ENCODE measurements at places on chromosomes 7 and 10. TPM values are rescaled to one million over a fixed set of nuclear protein-coding genes. Genes with fewer than 3 reads are reported as not detected.

DNA sequence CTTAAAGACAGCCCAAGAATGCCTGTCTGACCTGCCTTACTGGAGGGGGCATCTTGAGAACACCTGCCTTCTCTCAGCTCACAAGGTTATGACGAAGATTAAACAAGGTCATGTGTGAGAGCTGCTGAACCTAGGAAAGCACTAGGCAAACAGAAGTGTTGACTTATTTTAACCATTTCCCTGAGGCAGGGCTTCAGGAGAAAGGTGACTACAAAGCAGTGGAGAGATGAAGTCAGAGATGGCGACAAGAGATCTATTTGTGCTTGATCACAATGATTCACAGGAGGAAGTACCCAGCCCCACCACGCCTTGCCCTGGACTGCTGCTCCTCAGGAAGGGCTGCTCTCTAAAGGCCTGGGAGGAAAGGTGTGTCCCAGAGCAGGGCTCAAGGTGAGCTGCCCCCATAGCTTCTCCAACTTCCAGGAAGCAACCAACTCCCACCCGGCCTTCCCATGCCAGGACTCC is 27.8 kb downstream of the STN1 start:
- DNase-seq: peak; percentile 93

GRCh38 chr7:86592185-86592584 is 51.5 kb upstream of the GRM3 start:
- DNase-seq: no peak

- DNase-seq: no peak
These were observed 442 bp downstream of the CYP26C1 start for GRCh38 chr10:93060887-93061593.

DNA sequence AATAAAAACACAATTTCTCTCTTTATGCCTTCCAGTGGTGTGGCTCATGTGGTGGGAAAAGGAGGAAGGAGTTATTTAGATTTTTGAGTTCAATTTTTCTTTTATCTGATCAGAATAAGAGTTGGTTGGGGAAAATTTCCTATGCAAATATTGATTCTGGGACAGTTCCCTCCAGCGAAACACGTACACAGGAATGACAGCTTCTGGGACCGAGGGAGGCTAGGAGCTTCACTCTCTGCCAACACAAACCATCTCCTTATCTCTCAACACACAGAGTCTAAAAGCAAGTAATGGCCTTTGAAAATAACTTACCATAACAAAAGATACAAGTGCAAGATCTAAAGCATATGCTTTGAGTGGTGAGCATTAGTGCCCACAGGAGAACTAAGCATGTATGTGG is 122.7 kb downstream of the RAPGEF5 start:
- no peak for DNase-seq

DNA sequence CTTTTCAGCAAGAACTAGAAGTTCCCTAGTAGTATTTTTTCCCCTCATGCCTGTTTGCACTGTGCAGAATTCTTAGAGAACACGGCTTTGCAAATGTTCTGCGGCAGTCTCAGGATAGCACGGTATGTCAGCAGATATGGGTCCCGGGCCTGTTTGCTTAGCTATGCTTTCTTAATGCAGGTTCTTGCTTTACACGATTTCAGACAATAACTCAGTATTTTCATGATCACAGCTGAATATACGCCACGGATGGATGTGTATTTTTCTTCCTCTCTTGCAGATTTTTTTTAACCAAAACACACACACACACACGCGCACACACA is 137.3 kb downstream of the HECW1 start:
- no peak for DNase-seq

DNA sequence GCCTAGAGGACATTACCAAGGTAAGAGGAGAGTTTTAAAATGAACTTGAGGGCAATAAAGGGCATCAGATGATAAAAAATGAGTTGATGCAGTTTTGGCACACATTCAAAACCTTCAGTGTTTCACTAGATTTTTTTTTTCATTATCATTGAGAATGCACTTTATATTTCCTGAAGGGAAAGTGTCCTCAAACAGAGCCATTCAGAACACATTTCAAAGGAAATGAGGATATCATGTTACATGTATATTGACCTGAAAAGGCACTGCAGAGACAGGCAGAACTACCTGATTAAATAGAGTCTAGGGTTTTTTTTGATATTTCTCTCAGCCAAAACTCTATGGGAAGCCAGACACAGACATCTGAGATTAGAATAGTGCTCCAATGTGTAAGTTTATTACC is 454.0 kb downstream of the NEBL start:
- DNase-seq: no peak

- DNase-seq: no peak
These were observed 94.7 kb upstream of the EFCAB10 start for GRCh38 chr7:105675934-105676371.

DNA sequence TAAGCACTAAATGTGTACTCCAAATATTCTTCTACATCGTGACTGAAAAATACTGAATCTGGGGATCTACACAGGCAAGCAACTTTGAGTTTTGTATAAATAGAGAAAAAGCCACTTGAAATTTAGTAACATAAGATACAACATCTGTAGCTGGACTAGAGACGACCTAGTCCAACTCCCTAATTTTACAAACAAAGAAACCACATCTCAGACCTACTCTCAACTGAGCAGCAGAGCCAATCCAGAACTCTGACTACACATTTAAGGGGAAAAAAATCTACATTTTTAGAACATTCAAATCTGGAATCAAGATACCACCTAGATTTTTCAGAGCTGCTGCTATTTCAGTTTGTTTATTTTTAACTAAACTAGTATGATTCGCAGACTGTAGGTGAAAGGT is 88.9 kb downstream of the CABCOCO1 start:
- DNase-seq: peak; percentile 31

GRCh38 chr10:126955396-126955795 is 50.2 kb downstream of the DOCK1 start:
- no peak for DNase-seq

- no peak for DNase-seq
These were observed 9.1 kb downstream of the UNCX start for GRCh38 chr7:1241603-1242255.

GRCh38 chr10:79375321-79376077 is 28.2 kb downstream of the PPIF start:
- peak; percentile 79 for DNase-seq

GRCh38 chr7:129295015-129295423 is 70.2 kb downstream of the AHCYL2 start:
- DNase-seq: peak; percentile 47

- DNase-seq: peak; percentile 73
These were observed 13.4 kb downstream of the BRI3 start for GRCh38 chr7:98294798-98295382.

DNA sequence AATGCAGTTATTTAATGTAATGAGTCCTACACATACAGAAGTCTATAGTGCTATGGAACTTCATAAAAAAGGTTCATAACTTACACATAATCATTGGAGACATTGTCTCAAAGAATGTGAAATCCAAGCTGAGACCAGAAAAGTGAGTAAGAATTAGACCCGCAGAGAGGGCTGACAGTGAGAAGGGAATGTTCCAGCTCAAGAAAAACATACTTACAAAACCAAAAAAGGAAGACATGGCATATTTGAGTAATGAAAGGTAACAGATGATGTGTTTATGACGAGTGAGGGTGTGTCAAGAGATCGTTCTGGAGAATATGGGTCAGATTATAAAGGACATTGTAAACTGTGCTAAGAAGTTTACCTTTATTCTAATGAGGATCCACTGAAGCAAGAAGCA is 566.5 kb downstream of the ATRNL1 start:
- no peak for DNase-seq

DNA sequence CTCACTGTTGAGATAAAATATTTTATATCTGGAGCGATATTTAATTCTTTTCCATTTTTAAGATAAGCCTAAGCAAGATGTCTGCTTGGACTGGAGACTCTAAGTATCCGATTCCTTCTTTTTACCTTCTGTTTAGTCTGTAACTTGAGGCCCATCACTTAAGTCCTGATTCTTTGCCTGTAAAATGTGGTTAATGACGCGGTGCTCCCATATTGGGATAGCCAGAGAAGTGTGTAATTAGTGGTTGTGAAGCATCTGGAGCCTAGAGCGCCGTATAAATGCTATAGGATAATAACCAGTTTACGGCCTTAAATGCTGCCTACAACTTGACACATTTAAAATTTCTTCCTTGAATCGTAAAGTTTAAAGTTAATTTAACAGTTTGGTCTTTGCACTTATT is 132.9 kb downstream of the CHN2 start:
- DNase-seq: no peak

DNA sequence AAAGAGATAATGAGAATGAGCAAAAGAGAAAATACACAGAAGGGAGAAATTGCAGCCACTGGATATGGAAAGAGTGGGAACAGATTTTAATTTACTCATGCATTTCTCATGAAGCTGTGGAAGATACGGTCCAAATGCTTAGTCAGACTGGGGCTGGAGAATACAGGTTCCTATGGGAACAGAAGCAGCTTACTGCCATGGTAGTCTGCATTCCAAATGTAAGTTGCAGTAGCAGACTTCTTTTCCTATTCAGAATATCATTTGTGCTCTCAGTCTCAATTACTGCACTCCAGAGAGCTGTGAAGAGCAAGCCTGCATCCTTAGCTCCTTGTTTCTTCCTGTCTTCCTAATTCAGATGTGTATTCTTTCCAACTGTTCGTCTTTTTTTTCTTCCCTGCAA is 190.8 kb upstream of the TMEM196 start:
- no peak for DNase-seq

- DNase-seq: peak; percentile 4
These were observed 26.5 kb downstream of the ANKRD7 start for GRCh38 chr7:118250860-118251494.

GRCh38 chr10:123249894-123250293 is 95.7 kb downstream of the BUB3 start:
- no peak for DNase-seq

Gene C7orf57
- total RNA-seq: not detected

Gene LRRTM3
- 0.12 TPM for total RNA-seq

Gene PTCD1
- 10.4 TPM for total RNA-seq

Gene THNSL1
- 2.7 TPM for total RNA-seq

Gene KIF5B
- 84.4 TPM for total RNA-seq

Gene GJD4
- 0.33 TPM for total RNA-seq

Gene CYP3A5
- not detected for total RNA-seq

Gene TET1
- 3.0 TPM for total RNA-seq

Gene EVX1
- total RNA-seq: 0.35 TPM

Gene PODXL
- 44.2 TPM for total RNA-seq

Gene PEX1
- 8.5 TPM for total RNA-seq

Gene HOXA3
- total RNA-seq: 13.8 TPM
